ENCODE measurements at places on chromosomes 2 and 18.

DNA sequence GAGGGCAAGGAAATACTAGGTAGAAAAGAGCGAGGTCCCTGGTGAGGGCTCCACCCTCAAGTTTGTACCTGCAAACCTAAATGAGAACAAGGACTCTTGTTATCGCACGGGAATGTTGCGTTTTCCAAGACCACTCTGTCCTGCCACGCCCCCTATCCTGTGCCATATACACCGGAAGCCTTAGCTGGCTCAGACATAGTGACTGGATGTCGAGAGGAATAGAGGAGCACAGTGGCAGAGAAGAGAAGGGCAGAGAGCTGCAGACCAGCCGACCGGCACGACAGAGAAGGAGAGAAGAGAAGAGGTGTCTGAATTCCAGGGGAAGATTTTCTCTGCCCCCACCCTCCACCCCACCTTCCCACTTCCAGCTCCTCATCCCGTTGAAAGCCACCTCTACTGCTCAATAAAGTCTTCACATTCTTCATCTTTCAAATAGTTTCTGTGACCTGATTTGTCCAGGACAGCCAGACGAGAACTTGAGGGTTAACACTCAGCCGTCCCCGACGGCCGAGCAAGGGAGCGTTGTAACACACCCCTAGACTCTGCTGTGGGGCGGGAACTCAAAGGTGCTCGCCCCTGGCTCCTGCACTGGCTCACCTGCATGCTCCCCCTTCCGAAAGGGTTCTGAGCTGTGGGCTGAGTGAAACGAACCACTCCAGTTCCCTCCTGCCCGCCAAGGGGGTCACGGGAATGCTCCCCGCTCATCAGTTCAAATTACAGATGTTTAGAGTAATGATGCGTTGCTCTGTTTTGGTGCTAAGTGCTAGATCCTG, 24.9 kb upstream of the COL3A1 start:
- no peak for DNase-seq

DNA sequence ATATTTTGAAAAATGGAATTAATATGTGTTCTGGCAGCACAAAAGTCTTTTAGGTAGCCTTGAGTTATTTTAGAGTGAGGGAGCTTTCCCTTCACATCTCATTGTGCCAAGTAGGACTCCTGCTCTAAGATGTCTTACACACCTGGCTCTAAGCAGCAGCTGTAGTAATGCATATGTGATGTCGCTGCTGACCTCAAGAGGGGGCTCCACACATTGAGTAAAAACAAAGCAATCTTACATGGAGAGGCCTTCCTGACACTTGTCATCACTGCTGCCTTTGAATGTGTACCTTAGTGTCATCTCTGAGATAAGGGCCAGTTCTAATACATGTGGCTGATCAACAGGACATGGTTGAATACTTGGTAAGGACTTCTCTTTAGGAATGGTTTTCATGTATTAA, 75.8 kb downstream of the ACTR3 start:
- DNase-seq, result no peak

DNA sequence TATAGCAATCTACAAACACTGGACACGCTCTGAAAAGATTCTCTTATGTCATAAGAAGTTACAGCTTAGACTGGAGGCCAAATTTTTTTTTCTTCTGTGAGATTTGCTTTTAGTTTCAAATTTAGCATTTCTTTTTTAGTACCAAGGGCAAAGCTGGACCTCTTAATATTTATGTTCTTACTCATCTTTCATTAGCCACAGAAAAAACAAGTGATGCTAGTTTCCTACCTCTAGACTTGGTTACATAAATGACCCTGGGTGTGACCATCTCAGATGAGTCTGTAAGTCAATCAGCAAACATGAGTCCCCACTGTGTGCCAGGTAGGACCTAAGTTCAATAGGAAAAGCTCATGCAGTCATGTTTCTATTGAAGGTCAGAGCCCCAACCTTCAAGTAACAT, 94.4 kb downstream of the MEP1B start:
- no peak for DNase-seq

GRCh38 chr18:55300421-55300935, 287.5 kb downstream of the TCF4 start:
- no peak for DNase-seq

DNA sequence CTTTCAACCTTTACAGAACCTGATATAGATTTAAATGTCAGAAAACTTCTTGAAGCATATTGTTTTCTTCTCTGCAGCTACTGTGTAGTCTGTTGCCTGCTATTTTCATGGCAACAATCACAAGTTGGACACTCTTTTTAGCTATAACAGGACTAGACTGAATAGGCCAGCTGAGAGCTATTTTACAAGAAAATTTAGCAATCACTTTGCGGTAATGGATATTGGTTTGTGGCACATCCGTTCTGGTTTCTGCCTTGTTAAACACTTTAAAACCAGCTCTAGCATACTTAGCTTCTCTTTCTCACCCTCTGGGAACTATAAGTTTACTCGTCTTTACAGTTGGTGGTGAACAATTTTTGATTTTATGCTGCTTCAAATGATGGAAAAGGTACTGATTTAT, 125.7 kb downstream of the MAP2 start:
- no peak for DNase-seq

Measured in activated CD4-positive, CD25-positive, alpha-beta regulatory T cell treated with anti-CD3 and anti-CD28 coated beads, Interleukin-2, amount 50 U/mL, for 72 hours (primary cell).